ENCODE measurements at places on chromosomes 3 and 15.

GRCh38 chr15:70072479-70072878, 25.2 kb downstream of the TLE3 start:
- no peak for DNase-seq

DNA sequence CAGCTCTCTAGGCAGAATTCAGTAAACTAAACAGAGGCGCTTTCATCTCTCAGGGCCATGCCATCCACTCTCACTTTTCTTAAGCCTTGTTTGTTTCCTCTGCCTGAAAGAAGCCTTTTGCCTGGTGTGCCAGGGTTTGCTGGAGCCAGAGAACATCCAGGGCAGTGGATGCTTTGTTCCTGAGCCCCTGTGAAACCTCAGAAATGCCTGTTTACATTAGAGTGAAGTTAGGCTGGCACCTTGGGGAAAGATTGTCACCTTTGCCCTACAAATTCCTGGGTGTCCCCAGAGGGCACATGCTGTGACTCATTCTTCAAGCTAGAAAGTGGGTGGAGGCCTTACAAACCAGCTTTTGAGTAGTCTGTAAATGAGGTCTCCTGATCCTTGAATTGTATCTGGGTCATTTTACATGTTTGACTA, 10.7 kb upstream of the TRAK1 start:
- no peak for DNase-seq

DNA sequence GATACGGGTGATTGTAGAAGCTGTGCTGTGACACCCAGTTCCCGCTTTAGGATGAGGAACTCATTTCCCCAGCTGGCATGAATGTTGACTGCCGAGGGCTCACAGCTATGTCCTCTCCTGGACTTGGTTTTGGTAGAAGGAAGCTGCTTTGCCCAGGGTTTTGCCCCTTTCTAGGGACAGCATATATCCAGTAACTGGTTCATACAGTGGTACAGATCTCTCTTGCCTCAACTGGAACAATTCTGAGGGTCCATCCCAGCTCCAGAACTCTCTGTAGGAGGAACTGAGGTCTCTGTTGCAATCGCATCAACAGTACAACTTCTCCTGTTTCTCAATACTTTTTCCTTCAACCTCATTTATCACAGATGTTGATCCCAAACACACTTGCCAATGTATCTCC, 54.5 kb upstream of the FNDC3B start:
- DNase-seq = no peak

DNA sequence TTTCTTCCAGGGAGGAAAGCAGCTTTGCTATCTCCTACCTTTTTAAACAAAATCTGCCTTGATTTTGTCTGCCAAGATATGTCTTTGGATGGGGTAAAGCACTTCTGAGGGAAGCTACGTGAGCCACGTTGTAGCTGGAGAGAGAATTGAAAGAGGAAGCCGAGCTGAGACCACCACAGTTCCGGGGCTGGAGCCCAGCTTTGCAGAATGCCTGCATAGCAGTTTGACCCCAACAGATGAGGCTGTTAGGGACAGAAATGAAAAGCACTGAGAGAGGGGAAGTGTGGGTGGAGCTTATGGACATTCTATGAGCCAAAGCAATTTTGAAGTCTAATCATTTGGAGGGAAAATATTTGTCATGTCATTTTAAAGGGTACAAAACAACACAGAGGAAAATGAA, 45.4 kb downstream of the LIPC start:
- no peak for DNase-seq

DNA sequence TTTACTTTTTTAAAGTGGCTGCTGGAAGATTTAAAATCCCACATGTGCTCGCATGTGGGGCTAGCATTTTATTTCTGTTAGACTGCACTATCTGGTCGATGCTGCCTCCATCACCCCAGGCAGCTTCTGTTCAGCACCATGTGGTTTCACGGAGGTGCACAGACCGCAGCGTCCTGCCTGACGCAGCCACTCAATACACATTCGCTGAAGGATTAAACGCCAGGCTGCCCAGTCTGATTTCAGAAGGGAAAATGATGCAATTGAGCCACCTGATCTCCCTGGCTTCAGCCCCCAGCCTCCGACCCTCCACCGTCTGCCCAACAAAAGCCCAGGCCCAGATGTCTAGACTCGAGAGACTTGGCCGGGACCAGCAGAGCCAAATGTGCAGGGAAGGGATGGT, 84.5 kb downstream of the MEGF11 start:
- DNase-seq = no peak

- DNase-seq = no peak
These were observed 268.6 kb downstream of the RORA start for GRCh38 chr15:60960517-60960916.

Data from activated CD8-positive, alpha-beta memory T cell treated with anti-CD3 and anti-CD28 coated beads for 1 hour (primary cell).